ENCODE measurements at places on chromosomes 2 and 18.

DNA sequence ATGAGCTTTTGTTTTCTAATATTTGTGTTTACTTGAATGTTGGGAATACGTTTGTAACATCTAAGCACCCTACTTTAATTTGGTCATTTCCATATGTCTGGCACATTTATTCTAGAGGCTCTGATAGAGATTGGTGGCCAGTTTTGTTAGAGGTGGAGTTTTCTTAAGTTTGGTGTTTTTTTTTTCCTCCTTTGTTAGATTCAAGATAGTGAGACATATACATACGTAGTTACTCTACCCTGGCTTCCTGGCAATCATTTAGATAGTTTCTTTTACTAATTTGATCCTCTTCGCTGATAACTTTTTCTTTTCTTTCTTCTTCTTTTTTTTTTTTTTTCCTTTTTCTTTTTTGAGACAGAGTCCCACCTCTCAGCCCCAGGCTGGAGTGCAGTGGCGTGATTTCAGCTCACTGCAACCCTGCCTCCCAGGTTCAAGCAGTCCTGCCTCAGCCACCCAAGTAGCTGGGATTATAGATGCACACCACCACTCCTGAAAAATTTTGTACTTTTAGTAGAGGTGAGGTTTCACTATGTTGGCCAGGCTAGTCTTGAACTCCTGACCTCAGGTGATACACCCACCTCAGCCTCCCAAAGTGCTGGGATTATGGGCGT lies 26.6 kb downstream of the SMCHD1 start:
- DNase-seq = no peak

- DNase-seq = no peak
Observed at GRCh38 chr2:210756855-210757254, 200.5 kb downstream of the CPS1 start.

- no peak for DNase-seq
Observed at GRCh38 chr2:47321411-47322031, 81.4 kb upstream of the MSH2 start.

GRCh38 chr2:85472261-85472660 lies 53.7 kb downstream of the SH2D6 start:
- DNase-seq = no peak
